ENCODE measurements at places on chromosomes 4 and X.
A peak's percentile ranks its signal among the peaks of the same experiment; 100 is the strongest.

DNA sequence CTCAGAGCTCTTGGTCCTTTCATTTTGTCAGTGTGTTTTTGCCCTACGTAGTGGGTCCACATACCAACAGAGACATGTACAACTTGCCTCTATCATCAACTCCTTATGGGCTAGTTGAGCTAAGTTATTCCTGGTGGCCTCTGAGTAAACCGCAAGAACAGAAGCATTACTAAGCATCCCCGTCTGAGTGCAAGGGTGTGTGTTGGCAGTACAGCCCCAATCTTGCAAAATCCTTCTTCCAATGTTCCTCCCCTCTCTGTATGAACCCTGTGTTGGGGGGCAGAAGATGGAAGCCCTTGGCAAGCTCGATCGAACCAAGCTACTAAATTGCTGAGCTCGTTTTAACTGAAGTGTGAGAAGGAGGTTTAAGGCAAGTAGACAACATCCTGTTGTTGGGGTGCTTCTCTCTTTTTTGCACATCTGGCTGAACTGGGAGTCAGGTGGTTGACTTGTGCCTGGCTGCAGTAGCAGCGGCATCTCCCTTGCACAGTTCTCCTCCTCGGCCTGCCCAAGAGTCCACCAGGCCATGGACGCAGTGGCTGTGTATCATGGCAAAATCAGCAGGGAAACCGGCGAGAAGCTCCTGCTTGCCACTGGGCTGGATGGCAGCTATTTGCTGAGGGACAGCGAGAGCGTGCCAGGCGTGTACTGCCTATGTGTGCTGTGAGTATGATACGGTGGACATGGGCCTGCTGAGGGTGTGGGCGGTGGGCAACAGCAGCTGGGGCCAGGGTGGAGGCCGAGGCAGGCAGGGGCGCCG, at the start of gene SH2D1A:
TSS of gene SH2D1A (plus strand) at position 447 of the 760 bp plus-strand sequence. CDS start at position 527, 80 bp downstream.
- DNase-seq, result no peak

GRCh38 chr4:48490012-48490679, at the start of gene ZAR1:
Gene ZAR1 (plus strand): TSS chr4:48490252. CDS start chr4:48490292, 40 bp downstream.
- DNase-seq, result peak; percentile 60

GRCh38 chr4:17968721-17969120, 52.8 kb downstream of the LCORL start:
- no peak for DNase-seq

GRCh38 chr4:13484749-13485221, 645 bp upstream of the RAB28 start:
- DNase-seq, result peak; percentile 25

DNA sequence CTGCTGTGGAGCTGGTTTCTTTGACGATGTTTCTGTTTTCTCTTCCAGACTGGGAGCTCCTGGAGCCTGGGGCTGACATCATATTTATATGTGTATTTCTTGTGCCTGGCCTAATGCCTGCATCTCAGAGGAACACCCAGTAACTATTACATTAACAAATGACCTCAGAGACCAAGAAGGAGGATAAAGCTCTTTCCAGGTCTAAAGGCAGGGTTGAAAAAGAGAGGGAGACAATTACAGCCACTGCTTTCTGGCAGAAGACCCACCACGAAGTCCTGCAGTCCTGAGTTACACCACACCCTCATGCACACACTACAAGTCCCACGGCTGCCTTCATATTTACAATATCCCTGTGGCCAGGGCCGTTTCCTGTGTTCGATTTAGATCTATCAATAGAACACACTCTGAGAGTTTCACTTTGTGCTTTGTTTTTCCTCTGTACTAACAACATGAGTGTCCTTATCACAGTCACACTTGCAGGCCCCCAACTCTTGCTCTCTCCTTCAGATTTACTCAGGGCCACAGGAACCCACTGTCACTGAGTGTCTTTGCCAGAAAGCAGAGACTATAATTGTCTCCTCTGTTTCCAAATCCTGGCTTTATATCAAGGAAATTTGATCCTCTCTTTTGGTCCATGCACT, 535.5 kb downstream of the MID1IP1 start:
- DNase-seq, result no peak

DNA sequence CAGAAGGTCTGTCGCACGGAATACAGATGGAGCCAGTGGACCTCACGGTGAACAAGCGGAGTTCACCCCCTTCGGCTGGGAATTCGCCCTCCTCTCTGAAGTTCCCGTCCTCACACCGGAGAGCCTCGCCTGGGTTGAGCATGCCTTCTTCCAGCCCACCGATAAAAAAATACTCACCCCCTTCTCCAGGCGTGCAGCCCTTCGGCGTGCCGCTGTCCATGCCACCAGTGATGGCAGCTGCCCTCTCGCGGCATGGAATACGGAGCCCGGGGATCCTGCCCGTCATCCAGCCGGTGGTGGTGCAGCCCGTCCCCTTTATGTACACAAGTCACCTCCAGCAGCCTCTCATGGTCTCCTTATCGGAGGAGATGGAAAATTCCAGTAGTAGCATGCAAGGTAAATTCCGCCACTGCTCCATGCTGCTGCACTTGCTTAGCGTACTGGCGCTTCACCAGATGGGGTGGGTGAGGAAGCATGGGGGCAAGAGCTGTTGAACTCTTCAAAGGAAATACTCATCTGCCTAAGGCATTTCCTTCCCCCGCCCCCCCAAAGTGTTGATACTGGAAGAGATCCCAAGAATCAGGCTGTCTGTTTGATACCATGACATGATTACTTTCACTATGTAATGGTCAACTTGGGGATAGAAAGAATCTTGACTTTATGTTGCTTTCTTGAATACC, 24.8 kb downstream of the KLF3 start:
- DNase-seq, result no peak

DNA sequence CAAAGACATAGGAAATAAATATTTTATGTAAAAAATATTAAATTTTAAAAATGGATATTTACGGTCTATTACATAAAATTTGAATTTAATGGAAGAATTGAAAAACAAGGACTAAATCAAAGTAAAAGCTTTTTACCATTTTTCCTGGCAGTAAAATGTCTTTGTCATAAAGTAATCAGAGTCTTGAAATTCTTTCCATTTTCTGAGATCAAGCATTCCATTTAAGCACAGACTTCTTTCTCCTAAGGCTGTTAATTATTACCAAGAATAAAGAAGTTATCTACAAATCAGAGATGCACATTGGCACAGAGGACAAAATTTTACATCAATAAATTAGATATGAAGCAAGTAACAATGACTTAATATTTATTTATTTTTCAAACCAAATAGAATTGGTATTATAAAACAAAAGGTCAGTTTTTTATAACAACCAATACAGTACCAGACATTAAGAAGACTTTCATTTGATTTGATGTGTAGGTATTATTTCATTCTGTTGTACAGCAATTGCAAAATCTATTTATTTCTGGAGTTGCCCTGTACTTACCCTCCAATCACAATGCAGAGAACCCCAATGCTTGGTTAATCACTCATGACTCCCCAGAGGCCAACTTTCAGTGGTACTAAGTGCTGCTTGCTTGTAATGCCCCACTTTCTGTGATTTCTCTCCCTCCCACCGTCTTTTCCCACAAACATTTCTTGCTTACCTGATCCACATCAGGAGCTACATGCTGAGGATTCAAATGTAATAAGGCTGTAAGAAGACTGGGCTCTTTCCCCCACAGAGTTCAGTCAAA, 254.6 kb downstream of the GASK1B start:
- DNase-seq, result no peak

Data from neural progenitor cell (in vitro differentiated cells).